ENCODE measurements at places on chromosomes 2 and 18.

DNA sequence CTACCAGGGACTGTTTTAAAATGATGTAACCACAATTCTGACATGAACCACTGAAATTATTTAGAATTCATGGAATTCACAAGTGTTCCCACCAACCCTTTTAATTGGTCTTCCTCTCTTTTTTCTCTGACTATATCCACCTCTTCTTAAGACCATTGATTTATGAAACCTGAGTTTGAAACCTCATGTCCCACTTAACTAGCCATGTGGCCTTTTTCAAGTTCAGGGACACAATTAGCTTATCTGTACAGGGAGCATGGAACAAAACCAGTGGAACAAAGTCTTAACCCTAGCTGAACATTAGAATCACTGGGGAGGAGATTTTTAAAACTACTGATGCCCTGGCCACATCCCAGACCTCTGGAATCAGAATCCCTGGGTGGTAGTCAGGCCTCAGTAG is 41.6 kb upstream of the TMEM163 start:
- no peak for DNase-seq

- no peak for DNase-seq
Observed at GRCh38 chr2:234655706-234656105, 158.8 kb upstream of the ARL4C start.

DNA sequence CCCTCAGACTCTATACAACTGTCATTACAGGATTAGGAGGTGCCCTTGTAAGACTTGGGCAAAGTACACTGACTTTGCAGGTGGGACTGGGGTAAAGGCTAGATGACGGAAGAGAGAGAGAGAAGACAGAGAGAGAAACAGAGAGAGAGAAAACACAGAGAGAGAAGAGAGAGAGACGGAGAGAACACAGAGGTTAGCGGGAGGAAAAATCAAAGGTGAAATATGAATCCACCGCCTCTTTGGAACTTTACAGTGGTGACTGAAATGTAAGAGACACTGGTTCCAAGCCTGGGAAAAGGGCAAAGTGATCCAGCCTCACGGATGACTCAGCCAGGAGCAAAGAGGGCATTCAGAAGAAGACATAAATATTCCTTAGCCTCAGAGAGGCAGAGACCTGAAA is 25.1 kb upstream of the CAB39 start:
- no peak for DNase-seq

DNA sequence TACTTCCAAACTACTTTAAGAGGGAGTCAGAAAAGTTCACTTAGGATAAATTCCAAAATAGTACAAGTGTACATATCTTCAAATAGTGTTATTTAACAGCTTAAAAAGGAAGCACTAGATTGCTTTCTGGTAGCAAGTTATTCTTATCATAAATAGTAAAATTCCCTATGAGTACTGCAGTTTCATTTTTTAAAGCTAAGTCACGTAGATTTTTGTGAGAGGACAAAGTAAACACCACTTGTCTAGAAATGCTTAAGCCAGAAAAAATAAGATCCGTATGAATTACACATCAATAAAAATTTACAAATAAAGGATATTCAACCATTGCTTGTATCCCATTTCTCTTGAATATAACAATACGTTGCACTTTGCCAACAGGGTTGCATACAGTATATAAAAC is 19.2 kb downstream of the HNRNPLL start:
- DNase-seq, result no peak

DNA sequence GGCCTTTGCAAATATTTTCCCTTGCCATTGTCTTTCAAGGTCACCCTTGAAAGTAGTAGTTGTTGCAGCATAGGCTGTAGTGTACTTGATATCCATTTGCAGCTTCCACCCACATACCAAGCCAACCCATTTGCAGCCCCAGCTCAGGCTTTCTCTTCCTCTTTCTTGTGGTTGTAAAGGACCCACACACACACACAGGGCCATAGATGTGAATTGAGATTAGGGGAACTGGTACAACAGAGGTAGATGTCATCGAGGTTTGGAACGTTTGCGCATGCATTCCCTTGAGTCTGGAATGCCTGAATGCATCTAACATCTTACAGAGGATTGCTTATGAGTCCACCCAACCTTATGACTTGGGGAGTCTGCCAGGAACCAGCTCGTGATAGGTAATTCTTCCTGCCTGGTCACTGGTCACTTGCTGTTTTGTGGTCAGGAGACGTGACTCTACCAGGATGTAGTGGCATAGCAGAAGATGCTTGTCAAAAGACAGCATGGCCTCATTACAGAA is 91.9 kb downstream of the MRPS9 start:
- DNase-seq, result no peak

DNA sequence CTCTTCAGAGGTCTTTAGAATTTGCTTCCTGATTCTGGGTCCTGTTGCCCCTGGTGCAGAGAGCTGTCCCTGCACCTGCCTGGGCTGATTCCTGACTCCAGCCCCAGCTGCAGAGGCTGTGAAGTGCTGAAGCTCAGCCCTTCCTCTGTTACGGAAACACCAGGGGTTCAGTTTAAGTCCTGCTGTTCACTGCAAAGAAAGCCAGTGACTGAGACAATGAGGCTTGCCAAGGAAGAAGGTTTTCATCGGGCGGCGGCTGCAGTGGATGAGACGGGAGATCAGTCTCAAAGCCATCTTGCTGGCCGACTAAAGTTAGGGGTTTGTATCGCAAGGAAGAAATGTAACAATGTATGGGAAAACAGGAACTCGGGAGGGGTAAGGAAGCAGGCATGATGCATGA is 142.4 kb upstream of the ZNF236 start:
- DNase-seq, result no peak

DNA sequence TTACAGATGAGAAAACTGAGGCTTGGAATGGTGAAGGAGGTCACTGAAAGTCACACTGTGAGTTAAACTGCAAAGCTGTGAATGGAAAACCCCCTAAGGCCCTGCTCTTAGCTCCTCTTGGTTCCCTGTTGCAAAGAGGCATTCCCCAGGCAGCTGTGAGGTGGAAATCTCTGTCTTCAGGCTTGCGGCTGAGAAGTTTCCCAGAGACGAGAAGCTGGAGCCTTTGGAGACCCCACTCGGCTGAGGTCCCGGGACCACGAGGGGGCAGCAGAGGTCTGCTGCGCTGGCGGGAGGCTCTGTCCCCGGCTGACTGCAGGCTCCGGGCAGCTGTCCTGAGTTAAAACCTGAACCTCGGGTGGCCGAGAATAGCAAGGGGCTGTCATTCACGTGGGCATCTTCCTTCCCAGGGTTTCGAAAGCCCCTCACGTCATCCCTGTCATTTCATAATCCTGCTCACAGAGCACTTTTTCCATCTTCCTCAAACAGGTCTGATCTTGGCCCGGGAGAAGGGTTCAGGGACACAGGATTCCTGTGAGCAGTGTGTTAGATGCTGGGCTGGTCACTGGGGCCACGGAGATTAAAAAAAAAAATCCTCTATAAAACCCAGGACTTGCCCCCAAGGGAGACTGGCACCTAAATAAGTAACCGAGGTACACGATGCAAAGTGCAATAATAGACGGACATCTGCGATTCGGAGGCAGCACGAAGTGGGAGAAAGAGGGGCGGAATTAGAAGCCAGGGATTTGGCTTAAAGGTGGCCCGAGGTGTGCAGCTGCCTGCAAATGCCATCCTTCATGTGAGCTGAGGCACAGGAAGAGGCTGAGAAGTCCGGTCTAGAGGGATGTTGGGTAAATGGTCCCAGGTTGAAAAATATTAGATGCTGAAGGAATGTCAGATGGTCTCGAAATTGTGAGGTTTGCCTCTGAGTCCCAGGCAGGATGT is 24.6 kb upstream of the ATOH8 start:
- peak; percentile 79 for DNase-seq

GRCh38 chr2:193885419-193885818 is 1690.7 kb upstream of the TMEFF2 start:
- no peak for DNase-seq

- DNase-seq, result no peak
Observed at GRCh38 chr2:6956566-6956965, 39.4 kb downstream of the RNF144A start.

- no peak for DNase-seq
Observed at GRCh38 chr2:101688261-101688660, 9.2 kb upstream of the MAP4K4 start.

GRCh38 chr2:216571909-216572513 is 61.2 kb upstream of the IGFBP2 start:
- DNase-seq, result no peak

GRCh38 chr18:51006061-51006818 is 23.8 kb upstream of the SMAD4 start:
- no peak for DNase-seq

DNA sequence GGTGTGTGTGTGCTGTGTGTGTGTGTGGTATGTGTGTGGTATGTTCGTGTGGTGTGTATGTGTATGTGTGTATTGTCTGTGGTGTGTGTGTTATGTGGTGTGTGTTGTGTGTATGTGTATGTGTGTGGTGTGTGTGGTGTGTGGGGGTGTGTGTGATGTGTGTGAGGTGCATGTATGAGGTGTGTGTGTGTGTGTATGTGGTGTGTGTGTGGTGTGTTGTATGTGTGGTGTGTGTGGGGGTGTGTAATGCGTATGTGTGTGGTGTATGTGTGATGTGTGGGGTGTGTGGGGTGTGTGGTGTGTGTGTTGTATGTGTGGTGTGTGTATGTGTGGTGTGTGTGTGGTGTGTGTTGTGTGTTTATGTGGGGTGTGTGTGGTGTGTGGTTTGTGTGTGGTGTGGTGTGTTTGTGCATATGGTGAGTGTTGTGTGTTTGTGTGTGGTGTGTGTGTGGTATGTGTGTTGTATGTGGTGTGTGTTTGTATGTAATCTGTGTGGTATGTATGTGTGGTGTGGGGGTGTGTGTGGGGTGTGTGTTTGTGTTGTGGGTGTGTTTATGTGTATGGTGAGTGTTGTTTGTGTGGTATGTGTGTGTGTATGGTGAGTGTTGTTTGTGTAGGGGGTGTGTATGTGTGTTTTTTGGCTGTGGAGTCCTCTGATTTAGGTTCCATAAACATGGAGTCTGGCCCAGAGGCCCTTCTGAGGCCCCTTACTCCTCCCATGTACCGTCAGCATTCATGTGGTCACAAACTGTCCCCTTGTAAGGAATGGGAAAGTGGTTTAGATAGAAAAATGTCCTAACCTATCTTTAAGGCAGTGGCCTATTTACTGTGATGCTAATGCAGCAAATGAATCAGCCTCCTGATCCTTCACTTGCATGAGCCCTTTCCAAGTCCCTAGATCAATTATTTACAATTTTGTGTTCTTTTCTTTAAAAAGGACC is 116.0 kb downstream of the ALPK2 start:
- DNase-seq, result no peak

DNA sequence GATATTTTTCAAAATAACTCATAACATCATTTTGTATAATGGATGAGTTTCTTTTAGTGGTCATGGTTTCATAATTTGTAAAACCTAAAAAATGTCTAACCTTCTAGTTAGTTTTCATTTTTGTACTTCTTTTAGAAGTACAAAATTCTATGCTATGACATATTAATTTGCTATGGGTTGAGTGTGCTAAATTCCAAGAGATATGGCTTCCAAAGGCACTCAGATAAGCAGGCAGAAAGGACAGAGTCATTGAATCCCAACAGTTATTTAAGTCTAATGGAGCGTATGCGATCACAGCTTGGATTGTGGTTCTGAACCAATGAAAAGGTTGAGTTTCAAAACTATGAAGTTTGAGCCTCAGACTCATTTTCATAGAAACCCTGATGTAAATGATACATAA is 37.0 kb downstream of the GCG start:
- DNase-seq, result no peak

DNA sequence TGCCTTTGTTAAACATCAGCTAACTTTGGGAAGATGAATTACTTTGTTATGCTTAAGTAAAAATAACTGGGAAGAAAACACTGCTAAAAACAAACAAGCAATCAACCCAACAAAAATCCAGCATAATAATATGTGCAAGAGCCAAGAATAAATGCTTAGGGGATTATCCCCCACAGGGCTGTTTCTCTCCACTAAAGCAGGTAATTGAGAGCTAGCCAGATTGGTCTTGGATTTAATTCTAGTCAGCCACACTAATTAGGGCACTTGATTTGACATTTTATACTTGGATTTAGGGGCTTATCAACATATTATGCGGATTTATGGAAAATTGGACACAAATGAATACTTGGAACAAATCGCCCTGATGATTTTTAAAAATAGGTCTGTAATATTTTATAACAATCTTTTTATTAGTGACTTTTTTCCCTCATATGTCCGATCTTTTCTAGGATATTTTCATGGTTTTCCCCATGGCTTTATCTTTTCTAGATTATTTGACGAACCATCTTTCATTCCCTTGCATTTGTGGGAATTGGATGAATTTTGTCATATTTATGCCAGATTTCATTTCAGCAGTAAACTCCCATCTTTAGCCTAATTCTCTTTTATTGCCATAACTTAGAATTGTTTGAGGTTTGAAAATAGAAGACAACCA is 199.1 kb upstream of the NXPH2 start:
- no peak for DNase-seq

DNA sequence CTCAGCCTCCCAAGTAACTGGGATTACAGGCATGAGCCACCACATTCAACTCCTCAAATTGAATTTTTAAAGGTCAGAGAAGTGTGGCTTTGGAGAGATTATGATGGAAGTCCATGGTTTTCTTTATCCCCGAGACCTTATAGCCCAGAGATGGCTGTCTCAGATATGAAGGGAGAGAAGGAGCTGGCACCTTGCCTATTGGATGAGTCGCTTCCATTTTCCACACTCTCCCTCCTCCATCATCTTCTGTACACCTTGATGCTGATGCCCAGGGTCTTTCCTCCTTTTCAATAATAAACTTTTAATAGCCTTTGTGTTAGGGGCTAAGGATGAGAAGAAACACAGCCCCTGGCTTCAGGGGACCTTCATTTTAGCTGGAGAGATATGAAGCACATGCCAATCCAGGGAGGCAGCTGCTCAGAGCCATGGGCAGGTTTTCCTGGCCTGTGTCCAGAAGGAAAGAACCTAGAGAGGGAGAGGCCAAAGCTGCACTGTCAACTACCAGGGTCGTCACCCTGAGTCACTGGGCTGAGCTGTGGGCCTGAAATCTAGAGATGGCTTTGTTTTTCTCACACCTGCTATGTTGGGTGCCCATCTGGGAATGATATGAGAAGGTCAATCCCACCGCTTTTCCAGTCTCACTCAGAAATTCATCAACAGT is 146.0 kb upstream of the SERTAD2 start:
- DNase-seq, result no peak

DNA sequence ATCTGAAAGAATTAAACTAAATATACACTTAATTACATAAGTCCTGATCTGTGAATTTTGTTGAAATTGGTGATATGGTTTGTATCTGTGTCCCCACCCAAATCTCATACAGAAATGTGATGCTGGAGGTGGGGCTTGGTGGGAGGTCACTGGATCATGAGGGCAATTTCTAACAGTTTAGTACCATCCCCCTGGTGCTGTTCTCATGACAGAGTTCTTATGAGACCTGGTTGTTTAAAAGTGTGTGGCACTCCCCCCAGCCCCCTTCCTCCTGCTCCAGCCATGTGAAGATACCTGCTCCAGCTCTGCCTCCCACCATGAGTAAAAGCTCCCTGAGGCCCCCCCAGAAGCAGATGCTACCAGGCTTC is 18.7 kb downstream of the FEZ2 start:
- DNase-seq, result no peak

DNA sequence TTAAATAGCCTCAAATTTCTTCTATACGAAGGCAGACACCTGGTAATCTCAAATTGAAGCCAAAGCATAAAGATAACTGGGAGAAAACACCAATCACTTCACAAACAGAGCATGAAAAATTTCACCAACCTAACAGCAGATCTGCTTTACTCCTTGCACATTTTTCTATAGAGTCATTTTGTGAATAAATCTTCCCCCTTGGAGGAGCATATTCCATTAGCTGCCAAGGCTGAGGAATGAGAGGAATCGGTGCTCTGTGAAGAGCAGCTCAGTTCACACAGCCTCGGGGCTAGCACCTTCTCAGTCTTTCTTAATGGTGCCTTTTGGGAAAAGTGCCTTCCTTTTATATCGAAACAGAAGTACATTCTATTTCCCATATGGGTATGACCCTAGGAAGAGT is 1313.7 kb upstream of the NRXN1 start:
- no peak for DNase-seq

- no peak for DNase-seq
Observed at GRCh38 chr18:25662272-25662671, 310.3 kb upstream of the ZNF521 start.

Measured in stimulated activated CD4-positive, alpha-beta T cell treated with anti-CD3 and anti-CD28 coated beads, TNF-alpha, amount 100 ng/mL, for 24 hours (primary cell).